ENCODE measurements at places on chromosomes 7 and 10.

DNA sequence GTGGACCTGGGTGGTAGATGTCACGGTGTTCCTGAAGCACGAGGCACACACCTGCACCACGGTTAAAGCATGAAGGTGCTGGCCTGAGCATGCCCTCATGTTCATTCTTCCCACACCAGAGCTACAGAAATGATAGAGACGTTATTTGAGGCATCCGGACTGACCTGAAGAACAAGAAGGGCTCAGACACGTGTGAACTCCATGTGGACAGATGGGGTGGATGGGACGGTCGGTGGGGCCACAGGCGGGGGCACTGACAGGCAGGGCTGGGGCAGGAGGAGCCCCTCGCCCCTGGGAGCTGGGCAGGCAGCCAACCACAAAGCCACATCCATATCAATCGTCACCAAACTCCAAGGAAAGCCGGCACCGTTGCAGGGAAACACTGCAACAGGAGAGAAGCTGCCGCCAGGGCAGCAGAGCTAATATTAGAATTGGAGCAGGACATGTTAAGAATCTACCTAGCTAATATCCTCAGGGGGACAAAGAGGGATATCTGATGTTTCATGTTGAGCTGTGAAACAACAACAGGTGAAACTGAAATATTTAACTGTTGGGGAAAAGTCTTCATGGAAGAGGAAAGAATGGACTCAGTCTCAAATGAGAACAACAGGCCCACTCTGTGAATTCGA, 37.8 kb upstream of the DIP2C start:
- no peak for DNase-seq

DNA sequence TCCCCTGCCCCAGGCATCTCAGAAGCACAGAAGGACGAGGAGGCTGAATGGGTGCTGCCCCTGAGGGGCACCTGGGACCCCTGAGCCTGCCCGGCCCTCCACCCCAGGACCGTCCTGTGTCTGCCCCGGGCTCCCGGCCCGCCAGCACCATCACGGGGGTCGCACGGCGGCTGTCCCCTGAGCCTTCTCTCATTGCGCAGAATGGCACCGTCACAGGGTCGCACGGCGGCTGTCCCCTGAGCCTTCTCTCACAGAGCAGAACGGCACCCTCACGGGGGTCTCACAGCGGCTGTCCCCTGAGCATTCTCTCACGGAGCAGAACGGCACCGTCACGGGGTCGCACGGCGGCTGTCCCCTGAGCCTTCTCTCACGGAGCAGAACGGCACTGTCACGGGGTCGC, 31.5 kb downstream of the FAM20C start:
- DNase-seq: no peak

DNA sequence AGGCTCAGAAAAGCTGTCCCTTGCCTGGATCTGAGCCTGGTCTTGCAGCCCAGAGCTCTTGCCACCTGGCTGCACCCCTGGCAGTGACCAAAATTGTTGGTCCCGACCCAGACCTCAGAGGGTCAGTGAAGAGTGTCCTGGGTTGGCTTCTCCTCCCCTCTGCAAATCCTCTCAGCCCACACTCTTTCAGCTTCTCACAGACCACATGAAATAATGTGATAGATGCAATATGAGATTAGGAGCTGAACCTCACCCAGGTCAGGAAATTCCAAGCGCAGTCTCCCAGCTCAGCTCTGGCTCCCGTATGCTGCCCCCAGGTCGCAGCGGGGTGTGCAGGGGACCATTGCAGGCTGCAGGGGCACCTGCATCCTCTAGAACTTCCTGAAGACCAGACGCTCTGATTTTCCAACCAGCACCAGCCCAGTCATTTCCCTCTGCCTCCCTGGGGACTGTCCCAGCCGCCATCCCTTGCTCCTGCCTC, 19.6 kb upstream of the RET start:
- DNase-seq: no peak

DNA sequence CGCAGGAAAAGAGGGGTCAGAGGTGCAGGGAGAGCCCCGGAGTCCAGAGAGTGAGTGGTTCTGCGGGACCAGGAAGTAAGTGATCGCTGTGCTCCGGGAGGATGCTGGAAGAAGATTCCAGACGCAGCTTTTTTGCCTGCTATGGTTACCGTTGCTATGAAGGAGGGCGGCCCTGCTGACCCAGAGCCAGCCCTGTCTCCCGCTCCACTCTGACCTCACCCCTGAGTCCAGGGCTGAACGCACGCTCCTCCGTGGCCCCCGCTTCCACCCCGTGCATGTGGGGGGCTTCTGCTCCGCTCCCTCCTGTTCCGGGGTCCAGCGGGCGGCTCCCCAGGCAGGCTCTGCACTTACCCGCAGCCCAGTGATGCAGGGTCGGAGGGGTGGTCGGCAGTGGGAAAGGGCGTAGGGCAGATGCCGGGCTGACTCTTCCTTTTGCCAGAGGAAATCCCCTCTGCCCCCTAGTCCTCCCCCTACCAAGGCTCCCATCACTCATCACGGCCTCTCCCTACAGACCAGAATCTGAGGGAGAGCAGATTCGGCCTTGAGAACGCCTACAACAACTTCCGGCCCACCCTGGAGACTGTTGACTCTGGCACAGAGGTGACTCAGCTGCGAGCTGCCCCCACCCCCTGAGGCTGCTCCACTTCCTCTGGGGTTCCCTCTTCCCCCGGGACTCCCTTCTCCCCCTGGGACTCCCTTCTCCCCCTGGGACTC, 2.7 kb upstream of the MUC17 start:
- DNase-seq: peak; percentile 82

DNA sequence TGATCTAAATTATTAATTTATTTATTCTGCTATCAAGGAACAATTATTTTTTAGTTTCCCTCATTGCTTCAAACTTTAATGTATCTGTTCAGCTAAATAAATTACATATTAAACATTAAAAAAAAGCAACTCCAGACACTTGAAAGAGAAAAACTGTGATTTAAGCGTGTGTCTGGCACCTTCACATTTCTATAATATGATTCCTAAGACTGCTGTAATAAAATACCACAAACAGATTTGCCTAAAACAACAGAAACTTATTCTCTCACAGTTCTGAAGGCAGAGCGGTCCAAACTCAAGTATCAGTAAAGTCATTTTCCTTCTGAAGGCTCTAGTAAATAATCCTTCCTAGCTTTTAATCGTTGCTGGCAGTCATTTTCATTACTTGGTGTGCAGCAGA, 580.4 kb upstream of the KCND2 start:
- DNase-seq: no peak

- no peak for DNase-seq
These were observed 141.7 kb downstream of the SORCS1 start for GRCh38 chr10:107022600-107023354.

GRCh38 chr7:98970016-98970615, 91.8 kb downstream of the TRRAP start:
- DNase-seq: no peak

DNA sequence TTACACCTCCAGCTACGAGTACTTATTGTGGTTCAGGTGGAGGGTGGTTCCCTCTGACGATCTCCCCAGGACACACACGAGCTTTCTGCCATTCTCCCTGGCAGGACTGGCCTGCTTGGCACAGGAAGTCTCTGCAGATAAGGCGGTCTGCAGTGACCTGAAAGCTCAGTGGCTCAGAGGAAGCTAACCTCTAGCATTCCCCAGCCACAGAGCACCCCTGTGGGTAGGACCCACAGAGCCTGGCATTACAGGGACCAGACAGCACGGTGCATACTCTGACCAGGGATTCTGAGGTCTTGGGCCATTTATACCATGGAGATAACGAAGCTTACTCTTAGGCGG, 1.9 kb upstream of the GPR146 start:
- no peak for DNase-seq
